ENCODE measurements at places on chromosomes 7 and 10.
A peak's percentile ranks its signal among the peaks of the same experiment; 100 is the strongest.

DNA sequence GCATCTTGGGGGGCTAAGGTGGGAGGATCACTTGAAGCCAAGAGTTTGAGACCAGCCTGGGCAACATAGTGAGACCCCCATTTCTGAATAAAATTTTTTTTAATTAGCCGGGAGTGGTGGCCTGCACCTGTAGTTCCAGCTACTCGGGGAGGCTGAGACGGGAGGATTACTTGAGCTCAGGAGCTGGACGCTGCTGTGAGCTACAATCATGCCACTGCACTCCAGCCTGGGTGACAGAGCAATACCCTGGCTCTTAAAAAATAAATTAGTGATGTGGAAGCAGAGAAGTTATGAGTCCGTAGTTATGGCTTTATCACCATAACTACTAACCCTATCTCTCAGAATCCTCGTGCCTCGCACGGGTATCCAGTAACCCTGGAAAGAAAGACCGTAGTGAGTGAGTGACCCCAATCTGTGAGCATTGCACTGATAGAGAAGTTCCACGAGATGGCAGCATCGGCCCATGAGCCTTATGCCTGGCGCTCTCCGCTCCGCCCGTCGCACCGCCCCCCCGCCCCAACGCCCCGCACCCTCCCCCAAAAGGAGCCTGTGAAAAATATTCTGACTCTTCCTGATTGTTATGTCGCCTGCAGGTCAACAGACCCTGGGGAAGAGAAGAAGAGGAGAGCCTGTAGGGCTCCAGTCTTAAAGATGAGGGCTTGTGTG is 4.9 kb upstream of the SLC29A3 start:
- peak; percentile 62 for DNase-seq

DNA sequence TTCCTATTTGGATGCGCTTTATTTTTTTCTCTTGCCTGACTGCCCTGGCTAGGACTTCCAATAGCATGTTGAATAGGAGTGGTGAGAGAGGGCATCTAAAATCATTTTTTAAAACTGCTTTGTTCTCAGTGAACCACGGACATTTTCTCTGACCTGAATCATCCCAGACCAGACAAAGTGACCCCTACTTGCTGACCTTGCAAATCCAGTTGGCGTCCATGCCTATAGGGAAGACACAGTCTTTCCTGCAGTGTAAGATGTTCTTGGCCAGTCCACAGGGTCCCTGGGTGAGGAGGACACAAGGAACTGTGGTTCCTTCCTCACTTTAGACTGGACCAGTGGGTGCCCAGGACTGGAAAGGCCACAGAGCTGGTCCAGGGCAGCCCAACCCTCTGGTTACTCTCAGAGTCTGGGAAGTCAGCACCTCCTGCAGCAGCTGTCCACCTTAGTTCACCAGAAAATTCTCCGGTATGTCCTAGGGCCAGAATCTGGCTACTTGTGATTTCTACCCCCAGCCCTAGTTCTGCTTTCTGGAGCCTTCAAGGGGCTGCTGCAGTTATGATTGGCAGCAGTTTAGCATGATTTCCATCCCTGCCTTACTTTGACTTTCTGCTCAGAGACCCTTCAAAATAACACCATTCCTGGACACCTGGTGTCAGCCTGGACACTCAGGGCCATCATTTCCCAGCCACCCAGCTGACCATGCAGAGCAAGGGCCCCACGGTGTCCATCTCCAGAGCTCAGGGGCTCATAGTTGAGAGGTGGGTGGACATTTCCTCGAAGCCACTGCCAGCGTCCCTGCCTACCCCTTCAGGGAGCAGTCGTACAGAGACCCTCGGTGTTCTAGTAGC is 19.3 kb downstream of the VIPR2 start:
- DNase-seq: no peak

DNA sequence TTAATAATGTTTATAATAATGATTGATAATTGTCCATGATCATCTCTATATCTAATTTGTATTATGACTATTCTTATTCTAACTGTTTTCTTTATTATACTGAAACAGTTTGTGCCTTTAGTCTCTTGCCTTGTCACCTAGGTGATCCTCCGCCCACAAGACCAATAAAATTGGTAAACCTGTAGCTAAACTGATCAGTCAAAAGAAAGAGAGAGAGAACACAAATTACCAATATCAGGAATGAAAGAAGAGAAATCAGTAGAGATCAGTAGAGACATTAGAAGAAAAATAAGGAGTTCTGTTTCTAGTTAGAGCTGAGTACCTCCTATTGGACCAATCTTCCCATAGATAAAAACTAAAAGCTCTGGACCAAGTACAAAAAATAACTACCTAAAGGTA is 6.1 kb upstream of the COA1 start:
- DNase-seq: no peak

DNA sequence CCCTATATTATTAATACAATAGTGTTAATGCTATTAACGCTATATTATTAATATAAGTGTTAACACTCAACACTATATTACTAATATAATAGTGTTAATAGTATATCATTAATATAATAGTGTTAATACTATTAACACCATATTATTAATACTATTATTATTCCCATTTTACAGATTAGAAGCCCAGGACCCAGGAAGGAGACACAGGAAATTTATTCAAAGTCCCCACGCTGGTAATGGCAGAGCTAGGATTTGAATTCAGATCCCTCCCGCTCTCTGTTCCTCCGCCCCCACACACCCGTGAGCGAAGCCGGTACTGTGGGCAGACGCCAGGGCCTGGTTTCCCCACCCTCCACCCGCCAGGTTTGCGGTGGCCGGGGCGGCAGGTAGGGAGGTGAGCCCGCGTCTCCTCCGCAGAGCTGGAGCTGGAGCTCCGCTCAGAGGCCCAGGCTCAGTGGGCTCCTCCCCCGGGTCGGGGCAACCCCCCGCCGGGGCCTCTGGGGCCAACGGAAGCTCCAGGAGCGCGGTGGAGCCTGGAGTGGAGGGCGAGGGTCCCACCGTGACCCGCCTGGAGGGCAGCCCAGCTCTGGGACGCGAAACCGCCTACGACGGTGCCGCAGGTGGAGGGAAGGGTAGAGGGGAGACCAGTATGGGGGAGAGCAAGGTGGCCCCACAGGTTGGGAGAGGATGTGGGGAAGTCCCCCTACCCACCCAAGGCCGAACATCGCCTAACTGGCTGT is at the start of gene TMEM225B:
TSS of gene TMEM225B (plus strand) at position 506 of the 740 bp plus-strand sequence. CDS start 6,122 bp downstream, outside the sequence.
- DNase-seq: no peak

DNA sequence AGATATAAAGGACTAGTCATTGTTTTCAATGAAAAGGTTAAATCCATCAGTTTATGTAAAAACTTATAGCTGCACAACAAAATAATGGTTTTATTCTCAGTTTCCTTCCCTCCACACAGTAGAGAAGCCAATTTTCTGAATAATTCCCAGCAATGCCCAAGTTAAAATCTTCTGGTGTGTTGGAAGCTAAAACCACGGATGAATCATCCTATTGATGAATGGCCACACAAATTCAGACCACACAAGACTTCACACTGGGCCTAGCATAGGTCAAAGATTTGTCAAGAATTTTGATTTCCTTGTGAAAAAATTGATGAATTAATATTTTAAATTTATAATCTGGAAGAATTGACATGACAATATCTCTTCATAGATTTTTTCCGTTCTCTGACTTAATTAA is 617.6 kb downstream of the INHBA start:
- DNase-seq: no peak

DNA sequence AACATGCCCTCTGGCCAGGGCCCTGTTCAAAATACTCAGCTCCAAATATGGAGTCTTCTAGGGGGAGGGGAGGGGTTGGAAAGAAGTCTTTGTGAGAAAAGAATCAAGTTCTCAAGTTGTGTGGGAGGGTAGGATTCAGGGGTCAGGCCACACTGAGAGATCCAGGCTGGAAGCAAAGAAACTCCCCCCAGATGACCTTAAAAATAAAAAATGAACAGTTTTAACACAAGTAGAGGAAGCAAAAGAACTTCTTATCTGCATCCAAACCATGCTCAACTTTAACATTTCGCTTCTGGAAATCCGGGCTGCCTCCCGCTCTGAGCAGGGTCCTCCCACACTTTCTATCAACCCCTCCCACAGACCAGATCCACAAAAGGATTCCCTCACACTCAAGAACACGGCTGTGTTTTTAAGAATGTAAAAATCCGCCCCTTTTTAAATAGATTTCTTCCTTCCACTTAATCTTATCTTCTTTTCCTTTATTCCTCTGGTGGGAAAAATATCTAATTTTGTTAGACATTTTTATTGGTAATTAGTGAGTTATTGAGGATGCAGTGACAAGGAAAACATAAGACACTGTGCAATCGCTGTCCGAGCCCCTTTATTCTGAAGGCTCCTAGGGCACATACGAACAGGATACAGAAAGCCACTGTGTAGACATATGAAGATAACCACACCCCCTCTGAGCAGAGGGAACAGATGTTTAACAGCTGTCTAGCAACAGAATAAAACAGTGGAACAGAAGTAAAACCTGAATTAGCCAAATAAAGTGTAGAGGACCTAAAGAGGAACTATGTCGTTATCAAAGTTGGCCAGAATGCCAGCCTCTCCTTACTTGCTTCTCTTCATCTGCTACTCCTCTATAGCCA is 43.8 kb downstream of the CYTH3 start:
- DNase-seq: no peak

DNA sequence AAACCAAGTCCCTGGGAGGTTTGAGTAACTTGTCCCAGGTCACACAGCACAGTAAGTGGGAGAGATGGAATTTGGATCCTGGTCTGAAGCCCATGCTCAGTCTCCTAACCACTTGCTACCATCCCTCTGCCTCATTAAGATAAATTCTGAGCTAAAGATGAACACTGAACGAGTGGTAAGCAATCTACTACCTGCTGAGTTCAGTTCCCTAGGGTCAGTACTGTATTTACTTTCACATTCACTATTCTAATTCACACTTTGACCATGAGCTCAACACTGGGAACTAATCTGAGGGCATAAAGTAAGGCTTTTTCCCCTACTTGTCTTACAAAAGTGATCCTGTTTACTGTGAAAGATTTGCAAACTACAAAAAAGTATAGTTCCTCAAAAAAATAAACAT is 2.4 kb downstream of the UROS start:
- DNase-seq: no peak

GRCh38 chr10:95314192-95314918 is 23.6 kb upstream of the PDLIM1 start:
- peak; percentile 46 for DNase-seq

DNA sequence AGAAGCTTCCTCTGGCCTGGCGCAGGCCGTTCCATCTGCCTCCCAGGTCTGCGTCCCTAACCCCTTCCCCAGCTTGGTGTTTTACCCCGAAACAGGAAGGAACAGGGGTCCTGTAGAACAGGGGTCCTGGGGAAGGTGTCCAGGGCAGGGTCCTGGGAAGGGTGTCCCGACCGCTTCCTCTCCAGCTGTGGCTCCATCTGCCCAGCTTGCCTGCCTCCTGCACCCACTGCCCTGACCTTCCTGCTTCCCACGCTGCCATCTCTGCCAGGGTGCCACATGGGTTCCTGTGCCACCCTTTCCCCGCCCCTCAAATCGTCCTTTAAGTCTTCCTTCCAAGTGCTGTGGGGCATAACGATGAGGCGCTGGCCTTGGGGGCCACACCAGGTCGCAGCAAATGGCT is 32.4 kb downstream of the WDR86 start:
- DNase-seq: no peak
